CD8-positive, alpha-beta memory T cell (primary cell): ENCODE measurements at places on chromosomes 3 and 15. TPM values are rescaled to one million over a fixed set of nuclear protein-coding genes. Genes with fewer than 3 reads are reported as not detected.

DNA sequence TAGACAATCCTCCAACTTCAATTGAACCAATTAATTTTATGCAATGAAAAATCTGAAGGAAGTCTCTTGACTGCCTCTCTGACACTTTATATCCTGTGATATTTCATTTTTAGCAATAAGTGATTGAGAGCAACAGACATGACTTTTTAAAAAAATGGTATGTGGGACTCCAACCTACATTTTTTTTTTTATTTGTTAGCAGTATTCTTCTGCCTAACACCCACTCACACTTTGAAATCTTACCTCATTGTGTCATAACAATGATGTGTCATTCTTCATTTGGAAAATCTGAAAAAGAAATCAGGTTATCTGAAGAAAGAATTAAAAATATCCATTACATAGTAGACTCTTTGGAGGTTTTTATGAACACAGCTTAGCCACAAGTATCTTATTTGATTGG lies 541.3 kb upstream of the KCNMB2 start:
- H3K27ac ChIP-seq, result no peak overlapping the region
- peaks cover 9% of the 10 kb centered on the region for H3K4me1 ChIP-seq
- no peak overlapping the region for H3K4me3 ChIP-seq

DNA sequence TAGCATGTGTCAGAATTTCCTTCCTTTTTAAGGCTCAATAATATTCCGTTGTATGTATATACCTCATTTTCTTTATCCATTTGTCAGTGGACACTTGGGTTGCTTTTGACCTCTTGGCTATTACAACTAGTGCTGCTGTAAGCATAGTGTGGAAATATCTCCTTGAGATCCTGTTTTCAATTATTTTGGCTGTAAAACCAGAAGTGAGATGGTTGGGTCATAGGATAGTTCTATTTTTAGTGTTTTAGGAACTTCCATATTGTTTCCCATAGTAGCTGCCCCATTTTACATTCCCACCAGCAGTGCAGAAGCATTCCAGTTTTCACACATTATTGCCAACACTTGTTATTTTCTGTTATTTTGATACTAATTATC lies 70.4 kb upstream of the C15orf39 start:
- H3K4me1 ChIP-seq, result peaks cover 15% of the 10 kb centered on the region
- H3K36me3 ChIP-seq, result no peaks in the 10 kb centered on the region
- H3K27me3 ChIP-seq, result no peaks in the 10 kb centered on the region
- H3K4me3 ChIP-seq, result no peak overlapping the region

- H3K4me3 ChIP-seq, result no peak overlapping the region
- DNase-seq, result peak; percentile 25
- H3K27me3 ChIP-seq, result no peaks in the 10 kb centered on the region
- H3K27ac ChIP-seq, result no peak overlapping the region
These were observed 12.8 kb downstream of the LXN start for GRCh38 chr3:158659454-158660237.

DNA sequence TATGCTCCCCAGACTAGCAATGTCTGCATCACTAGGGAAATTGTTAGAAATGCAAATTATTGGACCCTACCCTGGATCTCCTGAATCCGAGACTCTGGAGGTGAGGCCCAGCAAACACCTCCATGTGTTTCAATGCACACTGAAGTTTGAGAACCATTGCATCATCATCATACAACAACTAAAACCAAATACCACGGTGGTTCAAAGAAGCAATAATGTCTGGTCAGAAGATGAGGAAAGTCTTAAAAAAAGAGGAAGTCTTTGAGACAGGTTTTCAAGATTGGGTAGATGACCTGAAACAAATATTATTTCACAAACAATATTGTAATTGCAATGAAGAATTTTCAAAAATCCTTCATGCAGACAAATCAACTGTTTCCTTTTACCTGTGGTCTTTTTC lies 60.3 kb upstream of the TRA2B start:
- no peaks in the 10 kb centered on the region for H3K27me3 ChIP-seq
- H3K36me3 ChIP-seq, result no peaks in the 10 kb centered on the region
- no peak overlapping the region for H3K4me3 ChIP-seq
- no peaks in the 10 kb centered on the region for H3K4me1 ChIP-seq

DNA sequence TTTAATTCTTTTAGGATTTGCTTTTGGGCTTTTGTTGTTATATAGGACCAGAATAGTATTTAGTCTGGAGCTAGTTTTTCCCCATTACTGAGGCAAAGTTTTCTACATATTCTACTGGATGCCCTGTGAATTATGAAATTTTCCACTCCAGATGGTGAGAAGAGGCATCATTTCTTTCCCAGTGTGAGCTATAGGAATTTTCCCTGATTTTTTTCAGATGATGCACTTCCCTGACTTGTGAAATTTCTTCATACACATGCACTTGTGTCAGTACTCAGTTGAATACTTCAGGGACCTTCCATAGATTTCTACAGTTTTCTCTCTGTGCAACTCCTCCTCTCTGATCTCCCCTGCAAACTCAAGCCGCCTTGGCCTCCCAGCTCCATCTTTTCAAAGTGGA lies 73.7 kb upstream of the SLCO2A1 start:
- H3K27ac ChIP-seq, result no peak overlapping the region
- DNase-seq, result no peak
- H3K4me3 ChIP-seq, result no peak overlapping the region

DNA sequence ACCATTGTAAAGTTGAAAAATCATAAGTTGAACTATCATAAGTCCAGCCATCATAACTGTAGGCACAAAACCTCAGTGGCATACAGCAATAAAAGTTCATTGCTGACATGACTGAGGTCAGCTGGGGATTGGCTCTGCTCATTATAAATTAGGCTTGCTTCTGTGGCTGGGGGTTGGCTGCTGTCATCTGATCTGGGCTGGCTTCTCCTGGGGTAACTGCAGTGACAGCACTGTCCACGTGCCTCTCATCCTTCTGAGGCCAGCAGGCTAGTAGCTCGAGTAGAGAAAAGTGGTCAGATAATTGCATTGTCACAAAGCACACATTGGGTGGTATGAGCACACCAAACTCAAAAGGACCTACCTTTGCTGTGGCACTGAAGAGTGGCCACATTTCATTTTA lies 31.3 kb downstream of the CMTM7 start:
- H3K4me1 ChIP-seq, result peaks cover 92% of the 10 kb centered on the region
- H3K4me3 ChIP-seq, result no peak overlapping the region
- no peak overlapping the region for H3K27ac ChIP-seq
- no peaks in the 10 kb centered on the region for H3K27me3 ChIP-seq
- DNase-seq, result no peak

- no peak overlapping the region for H3K4me3 ChIP-seq
- no peak overlapping the region for H3K27ac ChIP-seq
- no peaks in the 10 kb centered on the region for H3K4me1 ChIP-seq
- DNase-seq, result no peak
- no peaks in the 10 kb centered on the region for H3K27me3 ChIP-seq
- H3K36me3 ChIP-seq, result no peaks in the 10 kb centered on the region
These were observed 94.6 kb upstream of the SLC6A6 start for GRCh38 chr3:14307656-14308302.

- H3K27me3 ChIP-seq, result no peaks in the 10 kb centered on the region
- peaks cover 48% of the 10 kb centered on the region for H3K4me1 ChIP-seq
- no peaks in the 10 kb centered on the region for H3K36me3 ChIP-seq
- DNase-seq, result peak; percentile 95
- peak overlapping the region; percentile 95 for H3K4me3 ChIP-seq
These were observed 903 bp downstream of the SLC25A38 start for GRCh38 chr3:39383881-39384664.

DNA sequence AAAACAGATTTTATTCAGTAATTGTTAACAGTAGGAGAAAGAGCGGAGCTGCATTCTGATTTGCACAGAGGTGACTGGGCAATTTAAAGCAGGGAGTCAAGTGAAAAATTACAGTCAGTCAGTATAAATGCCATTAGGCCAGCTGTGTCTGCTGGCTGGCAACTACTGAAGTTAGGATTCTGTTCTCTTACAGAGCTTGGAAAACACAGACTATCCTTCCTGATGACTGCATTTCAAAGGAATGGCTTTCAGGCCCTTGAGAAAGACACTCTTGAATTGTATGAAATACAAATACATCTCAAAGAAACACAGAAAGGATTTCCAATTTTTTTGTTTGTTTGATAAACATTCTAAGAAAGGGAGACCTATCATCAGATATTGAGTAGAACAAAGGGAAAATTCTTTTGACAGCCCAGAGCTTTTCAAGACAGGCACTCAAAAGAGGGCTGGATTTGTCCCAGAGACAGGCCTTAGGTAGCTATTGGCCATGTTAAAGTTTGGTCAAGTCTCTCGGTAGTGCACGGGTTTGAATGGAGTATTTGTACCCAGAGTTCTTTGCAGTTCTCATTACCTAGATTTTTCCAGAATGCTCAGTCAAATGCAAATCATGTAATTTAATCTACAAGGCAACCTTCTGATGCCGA lies 551.2 kb upstream of the CCDC54 start:
- H3K4me3 ChIP-seq, result no peak overlapping the region
- no peaks in the 10 kb centered on the region for H3K36me3 ChIP-seq
- no peaks in the 10 kb centered on the region for H3K27me3 ChIP-seq
- DNase-seq, result no peak
- H3K4me1 ChIP-seq, result no peaks in the 10 kb centered on the region

- H3K27me3 ChIP-seq, result no peaks in the 10 kb centered on the region
- H3K27ac ChIP-seq, result no peak overlapping the region
- no peak overlapping the region for H3K4me3 ChIP-seq
- peaks cover 42% of the 10 kb centered on the region for H3K36me3 ChIP-seq
- DNase-seq, result no peak
These were observed 53.2 kb downstream of the SLTM start for GRCh38 chr15:58880320-58880719.

DNA sequence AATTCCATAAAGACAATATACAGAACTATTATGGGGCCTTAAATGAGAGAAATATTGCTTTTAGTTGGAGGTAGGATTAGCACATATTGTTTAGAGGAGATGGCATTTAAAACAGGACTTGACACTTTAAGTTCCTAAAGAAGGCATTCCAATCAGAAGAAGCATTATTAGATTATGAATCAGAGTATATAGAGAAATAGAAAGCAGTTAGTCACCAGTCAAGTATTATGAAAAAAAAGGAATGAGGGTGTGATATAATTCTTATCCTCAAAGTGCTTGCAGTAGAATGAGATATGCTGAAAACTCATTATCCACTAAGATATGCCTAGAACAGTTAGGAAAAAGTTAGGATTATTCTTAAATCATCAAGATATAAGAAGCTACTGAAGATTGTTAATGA lies 456.2 kb downstream of the ZNF385D start:
- no peak overlapping the region for H3K27ac ChIP-seq
- no peaks in the 10 kb centered on the region for H3K4me1 ChIP-seq
- DNase-seq, result no peak
- H3K27me3 ChIP-seq, result no peaks in the 10 kb centered on the region
- no peak overlapping the region for H3K4me3 ChIP-seq

The TMEM207 gene
- not detected for total RNA-seq

The IGSF11 gene
- 0.27 TPM for total RNA-seq

The CFAP20DC gene
- total RNA-seq, result 1.00 TPM

The MUC20 gene
- 0.95 TPM for total RNA-seq

The A4GNT gene
- not detected for total RNA-seq
